ENCODE measurements at places on chromosomes 11 and 22.
A peak's percentile ranks its signal among the peaks of the same experiment; 100 is the strongest.

GRCh38 chr11:80831374-80831773 is 1390.5 kb upstream of the TENM4 start:
- no peak for DNase-seq

GRCh38 chr11:131938351-131938751 is 567.9 kb downstream of the NTM start:
- DNase-seq: no peak

DNA sequence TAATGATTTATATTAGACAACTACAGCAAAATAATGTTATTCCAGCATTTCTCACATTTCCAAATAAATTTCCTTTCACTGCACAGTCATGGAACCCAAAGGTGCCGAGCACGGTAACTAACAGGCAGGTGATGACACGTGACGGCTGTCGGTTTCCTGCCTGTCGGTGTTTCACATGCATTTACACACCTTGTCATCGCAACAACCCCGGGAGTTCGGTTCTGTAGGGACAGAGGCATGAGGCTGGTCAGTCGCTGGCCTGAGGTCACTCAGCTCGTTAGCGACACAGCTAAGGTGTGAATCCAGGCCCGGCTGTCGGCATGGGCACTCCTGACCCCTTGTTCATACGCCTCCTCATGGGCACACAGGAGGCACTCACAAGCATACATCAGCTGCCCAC is 9.9 kb downstream of the DNAL4 start:
- DNase-seq: no peak

GRCh38 chr22:43535336-43535735 is 123.5 kb downstream of the MPPED1 start:
- no peak for DNase-seq

GRCh38 chr11:117878314-117878938 is 2.0 kb upstream of the FXYD6 start:
- DNase-seq: no peak

GRCh38 chr22:35505399-35506258 is 35.0 kb upstream of the RASD2 start:
- DNase-seq: no peak

DNA sequence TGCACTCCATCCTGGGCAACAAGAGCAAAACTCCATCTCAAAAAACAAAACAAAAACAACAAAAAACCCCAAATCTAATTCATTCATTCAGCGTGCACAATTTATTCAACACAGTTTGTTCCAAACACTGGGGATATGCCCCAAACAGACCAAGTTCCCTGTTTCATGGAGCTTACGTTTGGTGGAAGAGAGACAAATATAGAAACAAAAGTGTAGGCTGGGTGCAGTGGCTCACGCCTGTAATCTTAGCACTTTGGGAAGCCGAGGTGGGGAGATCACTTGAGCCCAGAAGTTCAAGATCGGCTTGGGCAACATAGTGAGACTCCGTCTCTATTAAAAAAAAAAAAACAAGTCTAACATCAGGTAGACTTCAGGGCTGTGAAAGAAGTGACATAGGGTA is 52.4 kb downstream of the PTPRJ start:
- no peak for DNase-seq

- no peak for DNase-seq
These were observed 84.4 kb upstream of the MYOD1 start for GRCh38 chr11:17634776-17635550.

DNA sequence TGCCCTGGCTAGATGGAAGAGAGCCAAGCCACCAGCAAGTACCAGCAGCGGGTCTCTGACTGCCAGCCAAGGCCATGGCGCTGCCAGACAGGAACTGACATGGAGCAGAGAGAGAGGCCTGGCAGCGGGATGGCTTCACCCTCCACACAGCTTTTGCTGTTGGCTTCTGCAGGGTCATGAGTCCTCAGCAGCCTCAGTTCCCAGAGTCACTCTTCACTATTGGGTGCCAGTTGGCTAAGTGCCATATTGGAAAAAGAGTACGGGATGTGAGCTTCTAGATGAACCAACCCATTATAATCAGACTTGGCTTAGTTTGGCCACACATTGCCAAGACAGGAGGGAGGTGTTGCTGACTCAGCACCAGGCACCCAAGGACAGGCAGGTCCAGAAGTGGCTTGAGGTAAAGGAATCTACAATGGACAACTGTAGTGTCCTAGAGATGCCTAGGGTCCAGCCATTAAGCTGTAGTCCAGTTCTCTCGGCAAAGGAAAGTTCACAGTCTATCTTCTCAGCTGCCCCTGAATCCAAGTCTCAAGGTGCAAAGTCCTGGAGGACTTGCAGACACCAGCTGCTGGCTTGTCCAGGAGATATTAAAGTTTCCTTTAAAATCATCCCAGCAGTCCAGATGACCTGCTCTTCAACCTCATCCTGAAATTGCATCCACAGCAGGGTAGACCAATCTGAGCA is 40.7 kb upstream of the POU2AF1 start:
- DNase-seq: no peak

DNA sequence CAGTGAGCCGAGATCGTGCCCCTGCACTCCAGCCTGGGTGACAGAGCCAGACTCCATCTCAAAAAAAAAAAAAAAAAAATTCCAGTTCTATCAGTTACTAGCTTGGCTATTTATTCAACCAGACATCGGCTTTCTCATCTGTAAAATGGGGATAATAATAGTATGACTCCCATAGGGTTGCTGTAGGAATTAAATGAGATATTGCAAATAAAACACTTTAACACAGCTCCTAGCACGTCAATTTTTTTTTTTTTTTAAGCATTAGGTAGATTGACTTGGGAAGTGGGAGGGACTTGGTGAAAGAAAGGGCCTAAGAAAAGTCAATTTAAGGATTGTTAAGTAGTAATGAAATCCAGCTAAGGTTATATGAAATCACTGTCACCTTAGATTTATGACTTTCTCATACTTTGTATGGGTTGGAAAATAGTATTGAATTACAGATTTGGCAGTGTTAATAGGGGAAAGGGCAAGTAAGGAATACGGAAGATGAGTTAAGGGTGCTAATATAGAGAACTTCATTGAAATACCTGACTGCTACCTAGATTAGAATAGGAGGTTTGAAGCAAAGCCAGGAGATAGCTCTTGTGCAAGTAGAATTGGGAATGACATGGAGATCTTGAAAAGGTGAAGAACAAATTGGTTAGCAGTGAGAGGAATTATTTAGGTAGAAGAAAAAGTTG is 28.8 kb downstream of the BIRC2 start:
- no peak for DNase-seq

- DNase-seq: no peak
These were observed 734 bp upstream of the TMEM123 start for GRCh38 chr11:102453302-102453695.

DNA sequence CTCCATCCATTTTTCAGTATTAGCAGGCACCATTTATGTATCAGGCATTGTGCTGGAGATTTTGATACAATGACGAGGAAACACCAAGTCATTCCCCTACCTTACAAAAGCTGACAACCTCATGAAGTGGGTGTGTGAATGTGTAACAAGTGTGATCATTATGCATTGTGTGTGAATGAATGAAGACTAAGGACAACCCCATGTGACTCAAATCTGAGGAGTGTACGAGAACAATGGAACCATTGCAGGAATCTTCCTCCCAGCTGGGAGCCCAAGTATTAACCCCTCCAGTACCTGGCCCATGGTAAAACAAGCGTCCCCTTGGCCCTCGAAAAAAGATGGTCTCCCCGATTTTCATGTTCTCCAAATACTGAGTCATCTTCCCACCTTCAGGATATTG is 4.4 kb downstream of the CYB5R2 start:
- DNase-seq: no peak

DNA sequence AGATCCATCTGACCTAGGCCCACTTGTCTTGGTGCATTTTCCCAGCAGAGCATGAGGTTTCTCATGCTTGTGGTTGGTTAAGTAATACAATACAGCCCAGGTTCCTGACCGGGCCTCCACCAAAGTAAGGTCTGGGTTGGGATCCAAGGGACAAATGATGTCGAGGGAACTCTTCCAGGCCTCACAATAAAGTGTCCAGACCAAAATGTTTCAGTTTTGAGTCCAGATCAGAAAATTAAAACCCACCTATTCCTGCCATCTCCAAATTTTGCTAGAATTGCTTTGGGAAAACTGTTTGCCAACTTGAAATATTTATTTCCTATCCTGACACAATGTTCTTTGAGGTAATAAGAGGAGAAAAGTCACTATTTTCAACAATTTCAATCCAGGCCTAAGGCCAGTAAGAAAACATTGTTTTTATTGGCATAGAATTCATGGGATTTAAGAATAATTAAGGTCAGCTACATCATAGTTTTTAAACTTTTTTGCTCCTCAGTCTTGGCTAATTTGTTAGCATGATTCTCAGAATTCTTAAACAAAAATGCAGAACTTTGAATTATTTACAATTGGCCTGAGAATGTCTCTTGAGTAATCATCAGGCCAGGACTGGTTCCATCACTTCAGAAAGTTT is 51.4 kb downstream of the ME3 start:
- no peak for DNase-seq

DNA sequence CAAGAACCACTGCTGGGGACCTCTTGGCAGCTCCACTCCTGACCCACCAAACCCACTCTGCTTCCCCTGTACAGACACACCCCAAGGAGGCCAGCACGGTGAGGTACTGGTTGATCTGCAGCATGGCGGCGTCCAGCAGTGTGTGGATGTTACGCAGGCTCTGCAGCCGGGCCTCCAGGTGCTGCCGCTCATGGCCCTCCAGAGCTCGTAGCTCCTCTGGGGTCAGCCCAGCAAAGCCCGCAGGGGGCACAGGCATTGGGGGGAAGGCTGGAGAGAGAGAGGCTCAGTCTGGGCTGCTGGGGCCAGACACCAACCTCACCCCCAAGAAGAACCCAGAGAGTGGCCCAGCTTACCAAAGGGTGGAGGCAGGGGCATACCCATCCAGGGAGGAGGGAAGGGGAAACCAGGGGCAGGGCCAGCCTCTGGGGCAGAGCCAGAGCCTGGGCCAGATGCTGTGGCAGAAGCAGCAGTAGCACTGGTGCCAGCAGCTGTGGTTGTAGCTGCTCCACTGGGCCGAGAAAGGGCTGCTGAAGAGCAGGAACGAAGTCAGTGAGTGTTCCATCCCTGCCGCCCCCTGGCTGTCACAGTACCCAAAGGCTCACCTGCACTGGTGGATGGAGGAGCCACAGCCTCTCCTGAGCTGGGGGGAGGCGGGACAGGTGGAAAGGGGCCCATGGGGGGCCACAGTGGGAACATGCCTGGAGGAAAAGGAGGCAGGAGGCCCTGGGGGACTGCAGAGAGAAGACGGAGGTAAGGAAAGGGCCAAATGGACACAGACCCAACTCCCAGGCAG is 4.5 kb downstream of the SYVN1 start:
- no peak for DNase-seq

- no peak for DNase-seq
These were observed 24.6 kb upstream of the RTL6 start for GRCh38 chr22:44522526-44523170.

GRCh38 chr11:7545611-7546010 is 31.8 kb downstream of the PPFIBP2 start:
- DNase-seq: no peak

DNA sequence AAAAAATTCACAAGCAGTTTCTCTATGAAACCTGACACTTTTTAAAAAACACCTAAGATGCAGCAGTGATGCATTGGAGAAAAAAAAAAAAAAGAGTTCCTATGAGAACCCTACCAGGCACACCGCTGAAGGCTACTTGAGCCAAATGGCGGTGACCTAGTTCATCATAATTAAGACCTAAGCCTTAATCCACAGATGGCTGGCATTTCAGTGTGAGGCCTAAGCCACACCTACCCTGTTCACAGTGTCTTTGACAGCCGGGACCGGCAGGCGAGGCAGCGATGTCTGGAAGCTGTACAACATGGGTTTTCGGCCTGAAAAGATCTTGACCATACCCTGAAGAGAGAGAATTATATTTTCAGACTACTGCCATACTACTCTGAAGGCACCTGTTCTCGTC is 38.0 kb downstream of the CPT1A start:
- no peak for DNase-seq

DNA sequence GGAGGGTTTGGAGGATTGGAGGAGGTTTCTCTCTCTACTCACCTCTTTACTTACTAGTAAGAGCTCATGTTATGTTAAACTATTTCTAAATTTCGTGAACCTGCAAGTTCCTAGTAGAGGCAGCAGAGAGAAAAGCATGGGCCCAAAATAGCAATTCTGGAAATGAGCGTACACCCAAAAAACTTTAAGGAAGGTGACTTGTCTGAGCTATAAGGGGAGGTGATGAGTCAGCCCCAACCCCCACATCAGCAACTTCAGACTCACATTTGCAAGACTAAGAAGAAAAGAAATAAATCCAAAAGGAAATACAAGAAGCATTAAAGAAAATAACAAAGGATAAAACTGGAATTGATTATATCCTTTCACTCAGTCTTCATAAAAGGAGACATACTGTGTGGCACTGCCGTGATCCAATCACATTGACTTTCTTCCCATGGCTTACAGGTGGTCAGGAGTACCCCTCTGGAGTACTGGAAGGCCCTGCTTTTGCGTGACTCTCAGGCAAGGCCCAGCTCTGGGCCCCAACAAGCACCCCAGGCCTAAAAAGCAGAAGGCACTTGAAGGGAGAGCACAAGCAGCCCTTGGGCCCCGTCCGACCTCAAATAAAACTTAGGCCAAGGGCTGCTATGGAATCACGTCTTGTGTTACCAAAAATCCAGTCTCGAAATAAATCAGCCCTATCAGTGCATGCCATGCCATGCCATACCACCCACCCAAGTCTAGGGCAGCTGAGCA is 14.3 kb downstream of the PACSIN2 start:
- no peak for DNase-seq

- peak; percentile 51 for DNase-seq
These were observed at the start of gene PARVA for GRCh38 chr11:12377106-12377823. PARVA (plus strand) TSS chr11:12377571; CDS start chr11:12377648, 77 bp downstream.

GRCh38 chr11:133530501-133530835 is 1.8 kb downstream of the OPCML start:
- DNase-seq: no peak

DNA sequence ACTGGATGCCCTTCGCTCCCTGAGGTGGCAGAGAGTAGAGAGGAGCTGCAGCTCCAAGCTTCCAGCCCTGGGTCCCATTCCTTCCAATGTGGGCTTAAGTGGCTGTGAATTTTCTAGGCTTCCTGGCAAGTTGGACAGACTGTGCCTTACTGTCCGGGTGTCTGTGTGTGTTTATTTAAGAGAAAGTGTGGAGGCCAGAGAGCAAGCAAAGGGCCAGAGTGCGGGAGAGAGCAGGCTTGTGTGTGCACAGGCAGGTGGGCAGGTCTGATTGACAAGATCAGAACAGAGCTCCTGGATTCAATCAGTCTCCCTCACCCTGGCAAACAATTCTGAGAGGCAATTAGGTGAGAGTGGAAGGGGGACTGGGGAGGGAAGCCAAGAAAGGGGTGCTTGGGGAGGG is 347.0 kb downstream of the CADM1 start:
- DNase-seq: no peak

DNA sequence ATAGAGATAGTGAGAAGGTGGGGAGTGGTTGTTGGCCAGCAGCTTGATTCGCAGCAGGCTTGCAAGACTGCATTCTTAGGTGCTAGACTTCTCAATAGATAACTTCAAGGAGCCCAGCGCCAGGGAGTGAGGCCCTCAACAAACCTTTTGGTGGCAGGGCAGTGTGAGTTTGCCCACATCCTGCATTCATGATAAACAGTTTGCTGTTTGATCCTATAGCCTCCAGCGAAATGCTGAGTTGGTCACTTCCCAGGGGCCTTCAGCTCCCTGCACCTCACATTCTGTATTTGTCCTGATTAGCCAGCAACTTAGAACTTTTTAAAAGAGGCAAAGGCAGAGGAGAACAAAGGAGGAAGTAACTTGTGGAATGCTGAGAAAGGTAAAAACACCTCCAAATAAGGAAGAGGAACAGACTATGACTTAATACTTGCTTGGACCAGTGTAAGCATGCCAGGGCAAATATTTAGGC is 25.1 kb downstream of the OR10A6 start:
- no peak for DNase-seq

GRCh38 chr11:1178906-1179305 is 21.2 kb downstream of the MUC5AC start:
- DNase-seq: no peak

- DNase-seq: no peak
These were observed 740 bp downstream of the FADS1 start for GRCh38 chr11:61815790-61816735.
